ENCODE measurements at places on chromosomes 2 and 18. TPM values are rescaled to one million over a fixed set of nuclear protein-coding genes. Genes with fewer than 3 reads are reported as not detected.

CPLX4 gene
- not detected for total RNA-seq

GPR45 gene
- not detected for total RNA-seq

CCDC148 gene
- 1.2 TPM for total RNA-seq

DPP10 gene
- total RNA-seq, result 1.1 TPM

AGXT gene
- 0.10 TPM for total RNA-seq

MYO5B gene
- total RNA-seq, result 12.7 TPM

GRCh38 chr2:226652369-226652768 lies 147.3 kb downstream of the IRS1 start:
- no peak for DNase-seq

GRCh38 chr2:26712486-26713465 lies 20.3 kb downstream of the KCNK3 start:
- no peak for DNase-seq

DNA sequence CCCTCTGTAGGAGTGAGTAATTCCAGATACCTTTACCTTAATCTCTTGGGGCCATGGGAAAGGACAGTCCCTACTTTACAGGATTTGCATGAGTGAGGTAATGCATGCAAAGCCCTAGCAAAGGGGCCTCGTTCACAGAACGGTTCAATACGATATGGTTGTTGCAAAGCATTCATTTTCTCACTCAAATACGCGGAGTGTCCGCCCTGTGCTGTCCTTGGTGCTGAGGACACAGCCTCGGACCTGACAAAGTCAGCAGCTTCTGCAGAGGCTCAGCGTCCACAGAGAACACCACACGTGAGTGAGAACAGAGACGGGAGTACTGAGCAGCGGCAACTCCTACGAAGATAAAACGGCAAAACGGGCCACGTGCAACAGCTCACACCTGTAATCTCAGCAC lies 125.7 kb downstream of the EIPR1 start:
- DNase-seq, result no peak

DNA sequence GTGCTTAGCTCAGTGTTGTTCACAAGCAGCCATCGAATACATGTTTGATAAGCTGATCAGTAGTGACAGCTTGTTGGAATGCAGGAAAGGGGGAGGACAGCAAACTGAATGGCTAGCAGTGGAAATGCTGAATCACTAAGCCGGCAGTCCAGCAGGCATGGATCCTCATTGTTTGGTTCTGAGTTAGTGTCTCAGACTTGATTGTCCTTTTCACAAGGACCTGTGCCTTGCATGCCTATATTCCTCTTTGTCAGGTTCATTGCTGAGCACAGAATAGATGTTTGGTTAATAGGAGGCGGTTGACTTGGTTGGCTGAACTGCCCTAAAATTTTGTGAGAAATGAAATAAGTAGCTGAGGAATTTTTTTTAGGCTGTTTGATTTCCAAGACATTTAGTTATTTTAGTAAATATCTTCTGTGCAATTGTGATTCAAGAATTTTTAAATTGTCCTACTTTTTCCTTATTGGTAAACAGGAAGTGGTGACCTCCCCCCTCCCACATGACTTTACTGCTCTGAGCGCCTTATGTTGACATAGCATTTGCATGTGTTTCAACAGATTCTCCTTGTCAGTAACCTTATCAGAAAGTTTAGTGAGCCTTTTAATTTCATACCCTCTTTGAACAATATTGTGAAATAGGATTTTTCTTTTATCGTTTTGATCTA lies 21.4 kb upstream of the STON1 start:
- no peak for DNase-seq

DNA sequence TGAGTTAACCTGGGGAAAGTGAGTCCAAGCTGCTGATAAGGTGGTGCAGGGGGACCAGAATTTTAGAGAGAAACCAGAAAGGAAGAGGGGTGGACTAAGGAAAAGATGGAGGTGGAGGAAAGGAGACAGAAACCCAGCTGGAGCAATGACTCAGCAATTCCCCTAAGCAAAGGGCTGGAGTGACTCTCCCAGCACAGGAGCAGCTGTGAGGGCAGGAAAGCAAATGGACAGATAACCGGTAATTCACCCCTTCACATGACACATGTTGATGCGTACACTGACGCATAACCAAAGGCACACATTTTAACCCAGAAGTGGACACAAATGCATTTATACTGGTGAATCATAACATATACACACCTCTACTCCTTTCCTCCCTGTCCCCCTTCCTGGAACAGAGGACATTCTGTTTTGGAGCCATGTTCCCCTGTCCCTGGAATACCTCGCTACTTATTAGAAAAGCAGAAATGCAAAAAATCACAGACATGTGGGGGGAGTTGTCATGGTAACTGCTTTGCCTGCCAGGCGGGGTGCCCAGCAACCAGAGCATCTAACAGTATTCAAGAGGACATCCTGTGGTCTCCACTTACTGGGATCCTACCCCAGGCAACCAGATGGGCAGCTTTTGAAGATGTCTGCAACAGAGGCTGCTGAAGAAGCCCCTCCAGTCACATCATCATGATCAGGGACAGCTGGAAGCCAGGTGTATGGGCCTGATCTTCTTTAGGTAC lies 4.7 kb downstream of the CDK5R2 start:
- DNase-seq, result no peak

- DNase-seq, result peak; percentile 1
These were observed 70.3 kb downstream of the SCN1A start for GRCh38 chr2:166057370-166058164.

- no peak for DNase-seq
These were observed 331.3 kb downstream of the CYRIA start for GRCh38 chr2:16334366-16334765.

- no peak for DNase-seq
These were observed 27.4 kb upstream of the ID2 start for GRCh38 chr2:8654483-8654882.

GRCh38 chr18:67525328-67526099 lies 9.0 kb upstream of the DSEL start:
- DNase-seq, result peak; percentile 92

DNA sequence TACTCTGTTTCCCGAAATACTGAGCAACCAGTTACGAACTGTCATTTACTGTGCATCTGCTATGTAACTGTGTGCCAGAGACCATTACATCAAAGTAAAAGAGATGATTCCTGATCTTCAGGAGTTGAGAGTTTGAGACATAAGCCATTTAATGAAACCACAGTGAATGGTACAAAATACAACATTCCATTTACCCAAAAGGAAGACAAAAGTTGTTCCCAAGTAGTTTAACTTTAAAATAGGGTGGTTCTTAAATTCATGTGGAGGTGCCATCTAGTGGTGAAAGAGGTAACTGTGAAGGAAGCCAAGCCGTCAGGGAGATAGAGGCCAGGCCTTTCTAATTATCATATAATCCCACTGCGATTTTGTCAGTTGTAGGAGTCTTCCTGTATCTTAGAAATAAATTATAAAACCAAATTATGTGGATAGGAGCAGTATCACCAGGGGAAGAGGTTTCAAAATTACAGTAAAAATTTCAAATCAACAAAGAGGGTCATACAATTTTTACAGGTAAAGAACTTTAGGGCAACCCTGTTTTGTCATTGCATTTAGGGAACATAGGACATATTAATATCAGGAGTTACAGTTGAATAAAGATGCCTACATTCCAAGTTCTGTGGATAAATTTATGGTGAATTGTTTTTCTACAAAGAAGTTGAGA lies 67.7 kb downstream of the EPAS1 start:
- peak; percentile 50 for DNase-seq

GRCh38 chr2:140506606-140507005 lies 1624.2 kb downstream of the LRP1B start:
- DNase-seq, result no peak

GRCh38 chr2:19043893-19044292 lies 314.5 kb downstream of the OSR1 start:
- no peak for DNase-seq

DNA sequence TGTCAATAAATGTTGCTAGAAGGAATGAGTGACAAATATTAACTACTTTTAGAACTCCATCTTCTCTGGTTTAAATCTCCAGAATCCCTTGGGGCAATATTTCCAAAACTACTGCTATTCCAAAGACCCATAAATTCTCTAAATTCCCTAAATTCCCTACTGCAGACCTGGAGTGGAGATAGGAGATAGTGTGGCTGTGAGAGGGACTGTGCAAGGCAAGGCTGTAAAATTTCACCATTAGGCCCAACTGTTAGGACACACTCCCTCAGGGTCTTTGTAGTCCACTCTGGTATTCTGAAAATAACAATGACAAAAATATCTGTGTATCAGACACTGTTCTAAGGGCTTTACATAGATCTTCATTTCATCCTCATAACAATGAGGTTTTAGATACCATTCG lies 67.9 kb downstream of the MYL12B start:
- DNase-seq, result no peak

DNA sequence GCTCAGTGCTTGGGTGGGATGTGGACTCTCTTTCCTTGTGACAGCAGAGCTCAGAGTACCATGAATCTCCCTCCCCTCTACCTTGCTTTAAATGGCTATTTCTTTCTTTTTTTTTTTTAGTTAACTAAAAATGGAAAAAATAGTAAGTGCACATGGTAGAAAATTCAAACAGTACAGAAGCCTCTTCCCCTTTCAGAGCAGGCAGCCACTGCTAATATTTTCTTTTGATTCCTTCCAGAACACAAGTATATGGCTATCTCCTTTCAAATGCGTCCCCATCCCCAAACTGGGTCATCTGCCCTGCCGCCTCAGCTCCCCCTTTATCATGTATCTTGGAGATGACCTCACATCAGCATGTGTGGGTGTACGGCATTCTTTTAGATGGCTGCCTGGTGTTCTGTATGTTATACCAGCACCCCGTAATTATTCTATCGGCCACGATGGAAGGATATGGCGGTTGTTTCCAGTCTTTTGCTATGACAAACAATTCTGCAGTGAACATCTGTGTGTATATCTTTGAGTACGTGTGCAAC lies 70.5 kb upstream of the DLX2 start:
- DNase-seq, result no peak

GRCh38 chr2:105576440-105577241 lies 168.1 kb upstream of the NCK2 start:
- peak; percentile 6 for DNase-seq

- DNase-seq, result no peak
These were observed 121.6 kb downstream of the NFATC1 start for GRCh38 chr18:79517341-79517740.

DNA sequence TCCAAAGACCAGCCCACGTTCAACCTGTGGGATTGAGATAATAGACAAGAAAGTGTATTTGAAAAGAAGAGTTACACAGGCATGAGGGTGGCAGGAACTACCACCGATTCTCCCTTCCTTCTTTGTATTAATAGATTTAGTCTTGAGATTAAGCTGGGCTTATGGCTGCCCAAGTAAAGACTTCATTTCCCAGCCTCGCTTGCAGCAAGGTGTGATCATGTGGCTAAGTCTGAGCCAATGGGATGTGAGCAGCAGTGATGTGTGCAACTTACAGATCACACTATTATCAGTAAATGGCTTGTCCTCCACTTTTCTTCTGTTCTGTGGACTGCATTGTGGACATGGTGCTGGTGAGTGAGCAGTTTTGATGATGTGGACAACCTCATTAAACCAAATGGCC lies 101.7 kb downstream of the POLR1A start:
- no peak for DNase-seq

GRCh38 chr18:62979900-62980299 lies 264.6 kb downstream of the PHLPP1 start:
- no peak for DNase-seq

GRCh38 chr2:64251497-64252250 lies 107.5 kb upstream of the PELI1 start:
- DNase-seq, result no peak

DNA sequence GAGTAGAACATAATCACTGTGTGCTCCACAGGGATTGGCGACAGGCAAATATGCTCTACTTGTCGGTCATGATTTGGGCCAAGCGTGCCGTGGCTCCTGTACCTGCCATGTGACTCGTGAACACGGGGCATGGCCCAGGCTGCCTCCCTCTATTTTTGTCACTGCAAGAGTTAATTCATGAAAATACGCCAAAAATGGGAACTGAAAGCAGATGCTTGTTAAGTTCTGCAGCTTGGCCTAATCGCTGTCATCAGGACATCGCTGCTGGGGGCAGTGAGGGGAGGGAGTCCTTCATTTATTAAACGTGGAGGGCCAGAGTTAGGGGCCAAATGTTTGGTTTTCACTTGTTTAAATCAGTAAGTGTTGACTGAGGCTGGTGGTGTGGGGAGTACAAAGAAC lies 177.8 kb downstream of the BCL2 start:
- DNase-seq, result peak; percentile 22

GRCh38 chr18:63025251-63026090 lies 294.1 kb downstream of the BCL2 start:
- no peak for DNase-seq

- no peak for DNase-seq
These were observed 23.2 kb downstream of the KIF1A start for GRCh38 chr2:240796543-240797499.

DNA sequence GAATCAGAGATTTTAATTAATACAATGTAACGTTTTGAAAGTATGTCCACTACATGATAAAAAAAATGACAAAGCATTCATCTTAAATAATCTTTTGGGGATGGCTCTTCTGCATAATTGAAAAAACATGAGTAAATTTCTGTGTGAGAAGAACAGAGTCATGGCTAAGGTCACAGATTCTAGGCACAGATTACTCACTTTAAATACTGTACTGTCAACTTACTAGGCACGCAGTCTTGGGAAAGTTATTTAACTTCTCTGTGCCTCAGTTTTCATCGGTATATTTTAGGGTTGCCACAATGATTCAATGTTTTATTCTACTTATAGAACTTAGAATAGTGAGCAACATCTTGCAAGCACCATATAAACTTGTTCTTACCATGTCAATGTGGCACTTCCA lies 49.2 kb downstream of the TMEFF2 start:
- no peak for DNase-seq

DNA sequence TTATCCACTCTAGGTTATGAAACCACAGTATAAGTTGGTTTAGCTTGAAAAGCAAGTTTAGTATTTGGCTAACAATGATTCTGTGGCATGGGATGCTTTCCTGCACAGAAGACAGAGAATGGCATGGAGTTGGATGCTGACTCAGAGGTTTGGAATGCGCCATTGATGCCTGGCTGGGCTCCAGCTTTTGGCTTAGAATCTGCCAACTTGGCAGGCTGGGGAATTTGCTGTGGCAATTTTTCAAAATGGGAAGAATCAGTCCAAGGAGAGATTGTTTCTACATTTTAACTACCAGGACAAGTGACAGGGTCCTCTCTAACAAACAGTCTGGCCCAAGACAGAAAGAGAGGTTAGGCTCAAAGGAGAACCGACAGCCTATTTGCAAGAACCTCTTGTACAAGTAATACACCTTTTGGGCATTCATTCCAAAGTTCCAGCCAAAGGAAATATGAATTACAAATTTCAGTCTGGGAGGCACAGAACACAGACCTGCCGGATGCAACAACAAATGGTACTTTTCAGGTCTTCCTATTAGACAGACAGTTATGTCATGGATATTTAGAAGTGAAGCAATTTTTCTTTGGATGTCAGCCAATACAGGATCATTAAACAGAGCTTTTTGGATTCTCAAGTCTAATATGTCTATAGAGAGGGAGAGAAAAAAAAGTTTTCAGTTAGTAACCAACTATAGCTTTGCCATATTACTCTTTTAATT lies 1027.7 kb downstream of the TMEM182 start:
- no peak for DNase-seq

GRCh38 chr2:76748581-76749296 lies 773.4 kb downstream of the LRRTM4 start:
- no peak for DNase-seq
